Forelimb muscle (tissue), 1 donor: ENCODE measurements at places on chromosomes 11 and 22. TPM values are rescaled to one million over a fixed set of nuclear protein-coding genes. Genes with fewer than 3 reads are reported as not detected.

- DNase-seq: no peak
Measured at GRCh38 chr22:19499880-19500242, 20.1 kb downstream of the CDC45 start.

- DNase-seq: no peak
Measured at GRCh38 chr11:44823006-44823405, 96.2 kb downstream of the TSPAN18 start.

DNA sequence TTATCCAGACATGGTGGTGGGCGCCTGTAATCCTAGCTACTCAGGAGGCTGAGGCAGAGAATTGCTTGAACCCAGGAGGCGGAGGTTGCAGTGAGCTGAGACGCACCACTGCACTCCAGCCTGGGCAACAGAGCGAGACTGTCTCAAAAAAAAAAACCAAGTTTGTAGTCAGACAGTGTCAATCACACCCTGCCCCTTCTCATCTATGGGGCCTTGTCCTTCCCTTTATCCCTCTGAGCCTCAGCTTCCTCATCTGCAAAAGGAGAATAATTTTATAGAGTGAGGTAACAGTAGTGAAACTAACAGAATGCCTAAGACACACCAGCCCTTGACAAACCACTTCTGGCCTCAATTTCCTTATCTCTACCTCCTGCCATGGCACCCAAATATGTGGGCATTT lies 10.7 kb downstream of the BCL9L start:
- DNase-seq: no peak

- DNase-seq: no peak
Measured at GRCh38 chr11:124893781-124894401, 3.8 kb downstream of the ROBO4 start.

DNA sequence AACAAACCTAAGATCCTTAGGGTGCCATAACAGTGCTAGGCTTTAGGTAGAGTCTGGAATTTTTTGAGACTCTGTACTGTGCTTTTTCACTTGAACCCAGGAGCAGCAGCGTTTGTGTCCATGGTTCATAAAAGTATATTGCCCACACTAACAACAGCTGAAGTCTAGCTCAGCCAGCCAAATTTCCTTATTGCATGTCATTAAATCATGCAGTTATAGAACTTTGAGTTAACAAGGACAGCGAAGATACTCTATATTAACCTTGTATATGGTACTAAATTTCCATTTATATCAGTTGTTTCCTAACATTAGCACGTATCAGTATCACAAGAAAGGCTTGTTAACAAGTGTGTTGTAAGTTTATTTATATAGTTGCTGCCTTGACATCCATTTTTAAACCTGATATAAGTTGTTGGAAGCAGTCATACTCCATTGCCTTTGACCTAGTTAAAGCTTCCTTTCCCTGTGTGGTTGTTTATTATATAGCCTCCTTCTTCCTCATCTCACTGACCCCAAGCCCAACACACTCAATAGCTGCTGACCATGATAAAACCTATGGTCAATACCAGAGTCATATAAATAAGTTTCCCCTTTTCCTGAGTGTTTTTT lies 46.7 kb downstream of the NXPE2 start:
- DNase-seq: no peak

- no peak for DNase-seq
Measured at GRCh38 chr11:9118277-9118676, 26.9 kb upstream of the SCUBE2 start.

- no peak for DNase-seq
Measured at GRCh38 chr11:125312391-125312790, 147.8 kb downstream of the PKNOX2 start.

GRCh38 chr22:50571264-50572175 lies 6.7 kb downstream of the CPT1B start:
- no peak for DNase-seq

- no peak for DNase-seq
Measured at GRCh38 chr22:35103761-35104160, 37.8 kb downstream of the ISX start.

DNA sequence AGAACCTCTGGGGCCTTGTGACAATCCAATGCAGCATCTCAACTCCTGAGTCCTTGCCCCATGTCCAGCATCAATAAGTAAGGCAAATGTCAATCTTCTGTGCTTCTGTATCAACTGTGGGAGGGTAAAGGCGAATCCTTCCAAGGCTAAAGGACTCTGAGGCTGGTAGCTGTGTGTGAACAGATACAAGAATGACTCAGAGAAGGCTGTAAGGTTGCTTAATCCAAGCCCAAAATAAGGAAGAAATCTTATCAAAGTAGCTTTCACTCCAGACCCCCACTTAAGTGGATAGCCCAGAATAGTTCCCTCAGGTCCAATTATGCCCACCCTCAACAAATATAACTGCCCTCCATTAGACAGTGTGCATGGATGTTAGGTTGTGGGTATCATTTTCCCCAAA lies 28.1 kb upstream of the SCGB1A1 start:
- no peak for DNase-seq

DNA sequence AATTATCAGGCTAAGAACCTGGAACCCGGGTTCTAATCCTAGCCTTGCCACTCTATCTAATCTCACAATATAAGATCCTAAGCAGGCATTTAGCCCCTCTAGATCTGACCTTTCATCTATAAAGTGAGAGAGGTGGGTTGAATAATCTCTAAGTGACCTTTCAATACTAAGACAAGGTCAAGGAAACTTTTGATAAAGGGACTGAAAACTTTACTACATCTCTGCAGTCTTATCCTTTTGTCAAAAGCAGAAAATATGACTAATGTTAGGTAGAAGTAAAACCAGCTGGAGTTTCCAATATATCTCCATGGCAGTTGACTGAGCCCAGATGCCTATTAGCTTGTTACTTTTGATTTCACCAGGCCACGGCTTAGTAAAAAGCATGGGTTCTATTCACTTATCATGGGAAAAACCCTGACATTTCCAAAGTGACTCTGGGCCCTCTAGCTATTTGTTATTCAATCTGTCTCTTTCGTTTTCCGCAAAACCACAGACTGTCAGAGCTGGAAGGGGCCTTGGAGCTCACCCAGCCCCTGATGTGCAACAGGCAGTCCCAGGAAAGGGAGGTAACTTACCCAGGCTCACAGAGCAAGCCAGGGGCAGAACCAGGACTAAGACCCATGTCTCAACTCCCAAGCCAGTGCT lies 75.8 kb downstream of the RAB30 start:
- no peak for DNase-seq

DNA sequence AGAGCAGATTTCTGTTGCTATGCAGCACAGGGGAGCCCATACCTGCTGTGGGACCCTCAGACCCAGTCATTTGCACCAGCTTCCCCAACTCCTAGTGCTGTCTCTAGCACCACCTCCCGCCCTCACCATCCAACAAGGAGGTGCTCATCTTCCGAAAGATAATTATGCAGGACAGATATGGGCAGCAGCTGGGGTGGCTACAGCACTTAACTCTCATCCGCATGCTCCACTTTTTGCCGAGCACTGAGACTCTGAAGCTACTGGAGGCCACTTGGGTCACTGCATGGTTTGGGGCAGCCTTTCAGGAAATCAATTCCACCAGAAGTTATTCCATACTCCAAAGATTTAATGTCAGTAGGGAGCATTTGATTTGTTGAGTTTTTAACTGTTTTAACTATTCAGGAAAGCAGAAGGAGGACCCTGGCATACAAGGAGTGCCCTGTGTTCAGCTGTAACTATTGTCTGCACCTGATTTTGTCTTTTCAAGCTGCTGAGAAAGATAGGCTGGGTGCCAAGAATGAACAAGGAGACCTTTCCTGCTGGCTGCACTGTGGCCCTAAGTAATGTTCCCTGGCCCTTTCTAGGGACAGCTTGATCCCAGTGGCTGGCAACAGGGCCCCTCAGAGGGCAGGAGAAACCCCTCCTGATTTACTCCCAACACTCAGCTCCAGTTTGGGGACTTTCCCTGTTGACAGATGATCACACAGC lies 67.3 kb upstream of the CSNK2A3 start:
- DNase-seq: no peak

DNA sequence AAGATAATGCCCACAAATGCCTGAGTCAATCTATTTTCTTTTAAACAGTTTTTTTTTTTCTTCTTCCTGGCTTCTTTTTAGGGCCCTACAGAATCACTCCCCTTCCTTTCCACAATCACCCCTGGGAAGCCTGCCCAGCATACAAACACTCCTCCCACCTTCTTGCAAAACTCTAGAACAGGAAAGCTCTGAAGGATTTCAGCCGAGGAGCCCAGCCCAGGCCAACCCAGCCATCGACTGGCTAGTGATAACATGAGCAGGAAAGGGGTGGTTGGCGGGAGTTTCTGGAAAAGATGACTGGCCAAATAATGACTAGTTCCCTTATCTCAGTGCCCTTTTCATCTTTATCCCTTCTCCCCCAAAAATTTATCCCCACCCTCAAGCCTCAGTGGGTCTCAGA lies 68.2 kb downstream of the USP35 start:
- no peak for DNase-seq

- DNase-seq: no peak
Measured at GRCh38 chr22:50302041-50302541, 5.4 kb downstream of the PLXNB2 start.

DNA sequence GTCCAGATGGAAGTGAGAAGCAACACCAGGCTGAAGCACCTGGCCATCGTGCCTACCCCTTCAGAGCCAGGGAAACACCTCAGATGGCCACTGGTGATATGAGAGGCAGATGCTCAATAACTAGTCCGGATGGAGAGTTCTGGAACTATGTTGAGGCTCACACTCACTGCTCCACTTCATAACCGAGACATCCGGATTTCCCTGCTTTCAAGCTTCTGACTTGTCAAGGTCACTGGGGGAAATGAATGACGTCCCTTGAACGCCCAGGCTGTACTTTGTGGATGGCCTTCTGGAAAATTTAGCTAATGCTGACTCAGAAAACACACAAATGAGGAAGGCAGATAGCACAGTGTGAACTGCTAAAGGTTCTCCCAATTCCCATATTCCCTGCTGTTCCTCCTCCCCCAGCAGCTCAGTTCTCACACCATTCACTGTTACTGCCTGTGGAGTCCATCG lies at the start of gene LYVE1:
Gene LYVE1 (minus strand): TSS at position 180 of the 456 bp plus-strand sequence. CDS start 133 bp downstream, at position 47.
- peak; percentile 38 for DNase-seq

DNA sequence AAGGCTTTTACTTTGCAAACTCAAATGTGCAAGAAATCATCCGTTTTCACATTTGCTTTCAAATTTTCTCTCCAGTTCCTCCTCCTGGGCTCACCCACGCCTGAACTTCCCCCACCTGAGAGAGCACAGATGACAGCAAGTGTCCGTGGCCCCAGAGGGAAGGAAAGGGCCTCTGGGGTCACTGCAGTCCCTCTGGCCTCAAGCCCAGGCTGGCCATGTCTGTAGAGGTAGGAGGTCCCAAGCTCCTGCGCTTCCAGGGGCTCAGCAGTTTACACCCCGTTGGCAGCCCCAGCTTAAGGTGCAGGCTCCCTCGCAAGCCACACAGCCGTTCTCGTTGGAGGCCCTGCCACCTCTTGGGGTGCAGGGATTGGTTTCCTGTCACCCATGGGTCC lies 40.5 kb upstream of the PRDM11 start:
- DNase-seq: no peak

- no peak for DNase-seq
Measured at GRCh38 chr11:49995565-49995964, 13.2 kb upstream of the OR4C12 start.

DNA sequence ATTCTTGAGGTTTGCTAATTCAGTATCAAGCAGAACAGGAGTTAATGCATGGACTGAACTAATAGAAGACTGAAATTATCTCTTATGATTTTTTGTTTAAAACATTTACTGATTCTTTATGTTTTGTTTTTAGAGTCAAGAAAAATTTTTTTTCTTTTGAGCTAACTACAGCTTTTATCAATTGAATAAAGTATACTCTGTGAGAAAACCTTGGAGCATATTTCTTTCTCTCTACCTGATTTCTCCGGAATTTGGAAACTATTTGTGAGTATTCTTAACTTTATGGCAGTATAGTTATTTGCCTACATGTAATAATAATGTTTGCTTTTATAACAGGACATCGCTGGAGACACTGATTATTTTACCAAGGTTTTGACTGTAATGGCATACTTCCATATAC lies 18.1 kb upstream of the CRTAM start:
- no peak for DNase-seq

DNA sequence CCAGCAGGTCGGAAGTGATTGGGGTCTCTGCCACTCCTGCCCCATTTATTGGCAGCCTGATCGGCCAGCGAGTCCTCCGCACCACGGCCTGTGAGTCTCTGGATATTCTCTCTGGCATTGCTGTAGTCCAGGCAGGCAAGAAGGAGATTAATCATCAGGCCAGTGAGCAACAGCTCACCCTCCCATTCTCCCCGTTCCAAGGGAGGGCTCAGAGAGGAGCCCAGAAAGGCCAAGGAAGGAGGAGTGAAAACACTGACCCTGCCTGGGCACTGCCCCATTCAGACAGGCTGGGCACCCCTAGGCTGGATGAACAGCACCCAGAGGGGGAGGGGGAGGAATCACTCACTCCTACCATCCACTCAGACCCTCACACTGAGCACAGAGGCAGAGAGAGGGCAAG lies 3.1 kb downstream of the SAA2 start:
- DNase-seq: no peak

- no peak for DNase-seq
Measured at GRCh38 chr11:124081483-124081882, 33.8 kb upstream of the VWA5A start.

- DNase-seq: no peak
Measured at GRCh38 chr11:83120327-83120726, 36.6 kb upstream of the PCF11 start.

GRCh38 chr11:26297189-26297975 lies 34.5 kb upstream of the ANO3 start:
- peak; percentile 26 for DNase-seq

- no peak for DNase-seq
Measured at GRCh38 chr11:12472401-12473005, 95.1 kb downstream of the PARVA start.

DNA sequence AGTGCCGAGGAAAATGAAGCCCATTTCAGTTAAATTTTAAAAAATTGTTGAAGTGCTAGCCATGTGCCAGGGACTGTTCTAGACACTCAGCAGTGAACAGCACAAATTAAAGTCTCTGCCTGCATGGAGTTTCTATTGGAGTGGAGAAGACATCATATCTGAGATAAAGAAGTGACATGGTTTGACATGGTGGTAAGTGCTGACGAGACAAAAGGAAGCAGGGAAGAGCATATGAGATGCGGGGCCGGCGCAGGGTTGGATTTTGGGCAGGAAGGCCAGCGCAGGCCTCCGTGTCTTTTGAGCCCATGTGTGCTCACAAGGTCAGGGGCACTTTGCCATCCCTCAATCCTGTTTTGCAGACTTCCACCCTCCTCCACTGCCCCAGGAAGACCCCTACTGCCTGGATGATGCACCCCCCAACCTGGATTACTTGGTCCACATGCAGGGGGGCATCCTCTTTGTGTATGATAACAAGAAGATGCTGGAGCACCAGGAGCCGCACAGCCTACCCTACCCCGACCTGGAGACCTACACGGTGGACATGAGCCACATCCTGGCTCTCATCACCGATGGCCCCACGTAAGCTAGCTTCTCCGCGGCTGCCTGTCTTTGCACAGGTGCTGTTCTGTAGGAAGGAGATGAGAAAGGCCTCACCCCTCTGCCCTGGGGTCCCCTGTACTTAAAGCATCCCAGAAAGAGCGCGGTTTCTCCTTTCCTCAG lies 29.6 kb downstream of the AMPD3 start:
- DNase-seq: no peak

Gene OR4A16
- polyA plus RNA-seq: not detected

Gene OR5I1
- not detected for polyA plus RNA-seq

Gene APOL5
- polyA plus RNA-seq: 1.5 TPM

Gene E2F8
- 22.4 TPM for polyA plus RNA-seq

Gene KRTAP5-7
- not detected for polyA plus RNA-seq

Gene MS4A7
- polyA plus RNA-seq: 6.8 TPM

Gene TSSC4
- polyA plus RNA-seq: 20.3 TPM

Gene TSPAN18
- polyA plus RNA-seq: 37.2 TPM

Gene DGAT2
- 0.34 TPM for polyA plus RNA-seq

Gene RAG2
- polyA plus RNA-seq: 0.19 TPM
